ENCODE measurements at places on chromosomes 7 and 10.

- DNase-seq, result no peak
These were observed 65.7 kb downstream of the AOAH start for GRCh38 chr7:36658335-36659171.

GRCh38 chr7:138887872-138888656 is 90.1 kb upstream of the ATP6V0A4 start:
- DNase-seq, result no peak

GRCh38 chr10:42932735-42933447 is 144.0 kb upstream of the RET start:
- no peak for DNase-seq

- no peak for DNase-seq
These were observed 20.6 kb upstream of the RASSF4 start for GRCh38 chr10:44938956-44939355.

DNA sequence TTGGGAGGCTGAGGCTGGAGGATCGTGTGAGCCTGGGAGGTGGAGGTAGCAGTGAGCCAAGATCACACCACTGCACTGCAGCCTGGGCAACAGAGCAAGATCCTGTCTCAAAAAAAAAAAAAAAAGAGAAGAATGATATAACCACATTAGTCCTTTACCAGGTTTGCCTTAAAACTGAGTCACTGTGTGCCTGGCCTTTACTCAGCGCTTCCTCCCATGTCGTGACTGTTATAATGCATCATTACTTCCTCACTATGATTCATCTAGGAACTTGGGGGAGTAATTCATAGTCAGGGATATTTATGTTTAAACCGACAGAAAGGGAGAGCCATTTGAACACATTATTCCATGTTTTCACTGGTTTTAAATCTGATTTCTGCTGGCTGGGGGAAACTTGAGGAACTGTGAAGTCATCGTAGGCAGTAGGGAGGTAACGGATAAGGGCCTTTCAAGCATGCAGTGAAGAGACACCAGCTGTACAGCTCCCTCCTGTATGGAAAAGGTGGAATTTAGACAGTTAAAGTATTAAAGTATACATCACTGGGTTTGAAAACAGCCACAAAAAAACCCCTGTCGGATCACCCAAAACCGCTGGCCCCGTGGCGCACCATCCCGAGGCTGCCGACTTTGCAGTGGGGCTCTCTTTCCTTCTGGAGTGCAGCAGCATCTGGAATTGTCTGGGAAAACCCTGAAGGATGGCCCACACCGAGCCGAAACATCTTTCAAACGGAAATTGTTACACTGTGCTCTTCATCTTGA is 119.8 kb downstream of the NKX6-2 start:
- no peak for DNase-seq

DNA sequence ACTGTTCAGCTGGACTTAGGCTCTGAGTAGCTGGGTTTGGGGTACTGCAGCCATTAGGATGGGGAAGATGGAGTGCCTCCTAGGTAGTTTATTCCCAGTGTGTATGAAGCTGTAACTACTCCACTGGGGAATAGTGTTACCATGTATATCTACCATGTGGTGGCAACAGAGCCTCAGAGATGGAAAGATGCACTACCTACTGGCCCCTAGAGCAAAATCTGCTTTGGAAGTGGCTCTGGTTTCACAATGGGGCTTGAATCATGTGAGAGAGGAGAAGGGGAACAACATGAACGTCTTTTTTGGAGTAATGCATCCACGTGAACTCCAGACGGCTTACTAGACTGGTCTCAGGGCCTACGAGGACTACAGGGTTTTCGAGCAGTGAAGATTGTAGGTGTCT is 167.3 kb downstream of the CALCR start:
- no peak for DNase-seq

GRCh38 chr7:47950714-47951113 is 2.4 kb upstream of the PKD1L1 start:
- DNase-seq, result no peak

DNA sequence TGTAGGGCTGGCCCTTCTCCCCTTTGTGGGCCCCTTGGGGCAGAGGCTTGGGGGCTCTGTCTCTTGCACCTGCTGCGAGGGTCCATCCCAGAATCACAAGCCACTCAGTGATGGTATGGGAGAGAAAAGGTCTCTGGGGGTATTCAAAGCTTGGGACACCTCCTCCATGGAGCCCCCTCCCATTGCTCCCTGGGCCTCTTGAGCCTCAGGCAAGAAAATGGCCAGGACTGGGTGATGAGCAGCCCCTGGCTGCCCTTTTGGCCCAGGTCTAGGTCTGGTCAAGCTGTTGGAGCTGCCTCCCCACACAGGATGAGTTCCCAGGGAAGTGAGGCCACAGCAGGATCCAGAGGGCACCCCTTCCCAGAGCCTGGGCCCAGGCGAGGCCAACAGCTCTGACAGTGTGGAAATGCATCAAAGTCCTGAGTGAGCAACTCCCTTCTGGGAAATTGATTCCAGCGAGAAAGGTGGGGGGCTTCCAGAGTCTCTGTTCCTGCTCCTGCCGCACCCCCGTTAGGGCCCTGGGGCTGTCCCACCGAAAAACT is 3.4 kb upstream of the MYL7 start:
- DNase-seq, result no peak

DNA sequence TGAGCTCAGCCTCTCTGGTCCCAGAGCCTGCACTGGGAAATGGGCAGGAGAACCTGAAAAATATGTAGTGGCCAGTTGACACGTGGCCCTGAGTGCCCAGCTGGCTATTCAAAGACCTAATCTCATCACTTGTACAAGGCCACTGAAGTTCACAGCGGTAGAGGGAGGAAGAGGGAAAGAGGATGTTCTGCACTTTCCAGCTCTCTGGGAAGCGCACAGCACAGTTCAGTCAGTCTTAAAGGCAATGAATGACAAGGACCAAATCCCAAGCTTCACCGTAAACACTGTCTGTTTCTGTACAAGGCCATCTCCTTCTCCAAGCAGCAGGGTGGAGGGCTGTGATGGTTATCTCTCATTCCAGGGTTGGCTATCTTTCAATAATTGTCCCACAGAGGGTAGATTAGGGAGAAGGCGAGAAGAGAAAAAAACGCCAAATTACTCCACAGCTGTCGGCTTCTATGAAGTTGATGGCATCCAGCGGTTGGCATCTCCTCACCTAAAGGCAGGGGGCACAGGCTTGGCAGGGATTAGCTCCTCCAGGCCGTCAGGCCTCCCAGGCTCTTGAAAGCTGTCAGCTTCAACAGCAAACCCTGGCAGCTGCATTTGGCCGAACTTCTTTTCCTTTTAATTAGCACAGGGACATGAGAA is 10.6 kb downstream of the SFMBT2 start:
- no peak for DNase-seq

DNA sequence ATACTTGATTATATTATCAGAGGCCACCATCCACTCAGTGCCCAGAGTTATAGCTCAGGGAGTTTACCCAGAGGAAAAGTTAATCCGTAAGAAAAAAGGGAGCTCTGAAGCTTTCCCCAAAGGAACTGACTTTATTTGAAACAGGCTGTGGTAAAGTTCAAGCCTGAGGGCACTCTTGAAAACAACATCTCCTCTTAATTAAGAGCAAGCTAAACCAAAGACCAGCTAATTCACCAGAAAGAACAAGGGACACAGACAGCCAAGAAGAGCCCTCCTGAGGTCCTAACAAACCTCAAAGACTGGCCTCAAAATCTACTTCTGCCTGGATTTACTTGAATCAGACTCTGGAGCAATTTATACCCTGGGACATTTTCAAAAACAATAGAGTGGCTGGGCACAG is 159.6 kb upstream of the CHST15 start:
- DNase-seq, result no peak

GRCh38 chr7:140342727-140343514 is 55.4 kb downstream of the SLC37A3 start:
- no peak for DNase-seq

DNA sequence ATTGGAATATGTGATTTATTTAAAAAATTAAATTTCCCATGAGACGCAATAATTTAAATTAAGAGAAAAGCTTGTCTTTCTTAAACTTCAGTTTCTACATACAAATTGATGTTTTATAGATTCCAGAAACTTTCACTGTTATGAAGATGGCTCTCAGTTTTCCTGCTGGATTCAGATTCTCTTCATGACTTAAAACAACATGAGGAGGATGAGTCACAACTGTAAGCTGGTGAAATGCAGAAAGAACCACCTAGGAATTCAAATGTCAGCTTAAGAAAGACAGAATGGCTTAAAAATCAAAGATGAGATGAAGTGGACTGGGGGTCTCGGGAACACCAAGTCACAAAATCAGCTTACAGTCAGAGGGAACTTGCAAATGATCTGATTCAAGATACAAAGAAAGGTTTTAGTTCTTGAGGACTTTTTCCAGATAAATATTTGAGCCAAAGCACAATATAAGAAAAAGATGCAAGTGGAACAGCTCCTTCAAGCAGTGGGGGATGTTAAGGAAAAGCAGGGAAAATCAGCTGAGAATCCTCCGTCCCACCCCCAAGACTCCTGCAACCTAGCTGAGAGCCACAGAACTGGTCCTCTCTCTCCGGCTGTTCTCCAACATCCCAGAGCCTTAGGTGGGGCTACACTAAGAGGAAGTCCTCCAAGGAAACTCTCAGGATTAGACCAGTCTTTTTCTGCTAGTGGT is 279.8 kb downstream of the KCNMA1 start:
- DNase-seq, result no peak

Measured in activated effector memory CD4-positive, alpha-beta T cell treated with Interleukin-2 at 50 U/mL for 16 hours (primary cell).